ENCODE measurements at places on chromosomes 6 and 20. TPM values are rescaled to one million over a fixed set of nuclear protein-coding genes. Genes with fewer than 3 reads are reported as not detected.

GRCh38 chr6:190596-191395 is 101.5 kb upstream of the DUSP22 start:
- no peak for DNase-seq

- no peak for DNase-seq
These were observed 15.7 kb upstream of the SIRT5 start for GRCh38 chr6:13558718-13559117.

DNA sequence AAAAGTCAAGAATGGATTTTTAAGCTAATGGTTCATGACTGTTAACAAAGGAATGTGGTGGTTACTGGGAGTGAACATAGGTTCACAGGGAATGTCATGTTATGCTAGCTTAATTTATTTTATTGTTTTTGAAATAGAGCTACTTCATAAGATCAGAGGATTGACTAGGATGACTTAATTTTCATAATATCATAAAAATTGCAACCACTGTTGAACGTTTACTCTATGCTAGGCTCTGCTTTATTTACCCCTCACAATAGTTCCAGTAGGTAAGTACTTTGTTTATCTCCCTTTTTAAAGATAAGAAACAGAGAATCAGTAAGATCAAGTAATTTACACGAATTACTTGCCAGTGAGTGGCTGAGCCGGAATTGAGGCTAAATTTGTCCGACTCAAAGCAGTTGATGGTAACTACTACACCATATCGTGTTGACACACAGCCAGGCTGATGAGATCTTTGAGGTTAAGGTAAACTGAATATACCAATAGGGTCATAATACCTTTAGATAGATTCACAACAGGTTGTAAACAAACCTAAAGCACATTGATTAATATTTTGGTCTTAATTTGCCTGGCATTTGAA is 194.6 kb upstream of the CITED2 start:
- peak; percentile 68 for DNase-seq

GRCh38 chr6:169252505-169253189 is 999 bp downstream of the THBS2 start:
- DNase-seq: no peak

GRCh38 chr6:16406966-16407365 is 168.6 kb downstream of the GMPR start:
- no peak for DNase-seq

DNA sequence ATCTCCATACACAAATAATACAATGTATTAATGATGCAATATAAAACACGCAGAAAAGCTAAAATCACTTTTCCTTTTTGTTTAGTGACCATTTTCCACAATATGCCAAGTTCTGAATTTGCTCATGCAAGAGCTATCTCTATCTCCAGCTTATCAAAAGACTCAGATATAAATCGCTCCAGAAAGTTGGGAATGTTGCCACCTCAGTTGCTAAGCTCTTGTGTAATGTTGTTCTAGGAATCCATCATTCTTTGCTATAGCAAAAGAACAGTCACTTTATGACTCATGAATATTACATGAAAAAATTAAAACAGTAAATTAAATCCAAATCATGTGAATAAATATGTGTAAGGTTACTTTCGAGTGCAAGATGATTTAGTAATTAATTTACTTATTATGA is 8.7 kb downstream of the PLAGL1 start:
- peak; percentile 11 for DNase-seq

GRCh38 chr20:57803508-57804005 is 93.7 kb upstream of the PMEPA1 start:
- no peak for DNase-seq

DNA sequence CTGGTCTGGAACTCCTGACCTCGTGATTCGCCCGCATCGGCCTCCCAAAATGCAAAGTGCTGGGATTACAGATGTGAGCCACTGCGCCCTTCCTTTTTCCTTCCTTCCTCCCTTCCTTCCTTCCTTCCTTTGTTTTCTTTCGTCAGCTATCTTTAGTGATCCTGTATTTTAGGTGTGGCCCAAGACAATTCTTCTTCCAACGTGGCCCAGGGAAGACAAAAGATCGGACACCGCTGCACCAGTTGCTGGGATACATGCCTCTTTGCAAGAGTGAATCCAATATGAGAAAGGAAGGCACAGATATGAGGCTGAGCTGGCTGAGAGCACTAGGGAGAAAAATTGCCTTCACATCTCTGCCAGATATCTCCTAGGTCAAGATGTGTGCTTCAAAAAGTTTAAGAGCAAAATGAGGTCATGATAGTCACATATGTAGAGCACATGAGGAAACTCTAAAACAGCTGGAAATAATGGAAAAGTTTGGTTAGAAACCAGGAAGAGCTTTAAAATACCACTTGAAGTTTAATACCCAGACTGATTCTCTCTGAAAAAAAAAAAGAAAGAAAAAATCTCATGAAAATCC is 41.8 kb downstream of the OR2B2 start:
- DNase-seq: no peak

DNA sequence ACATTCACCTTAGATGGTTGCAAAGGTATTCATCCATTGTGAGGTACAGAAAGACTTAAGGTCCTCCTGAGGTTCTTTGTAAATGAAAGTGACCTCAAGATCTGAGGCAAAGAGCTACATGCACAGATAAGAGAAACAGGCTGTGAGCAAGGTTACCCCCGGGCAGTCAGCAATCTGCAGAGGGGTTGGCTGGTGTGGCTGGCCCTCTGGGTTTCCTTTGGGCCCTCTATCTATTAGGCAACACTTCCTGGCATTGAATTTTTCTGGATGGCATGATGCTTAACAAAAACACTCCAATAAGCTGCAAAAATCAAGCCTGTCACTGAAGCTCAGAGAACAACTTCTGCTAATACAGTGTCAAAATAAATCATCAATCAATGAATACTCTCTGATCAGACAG is 48.9 kb upstream of the RALGAPA2 start:
- no peak for DNase-seq

DNA sequence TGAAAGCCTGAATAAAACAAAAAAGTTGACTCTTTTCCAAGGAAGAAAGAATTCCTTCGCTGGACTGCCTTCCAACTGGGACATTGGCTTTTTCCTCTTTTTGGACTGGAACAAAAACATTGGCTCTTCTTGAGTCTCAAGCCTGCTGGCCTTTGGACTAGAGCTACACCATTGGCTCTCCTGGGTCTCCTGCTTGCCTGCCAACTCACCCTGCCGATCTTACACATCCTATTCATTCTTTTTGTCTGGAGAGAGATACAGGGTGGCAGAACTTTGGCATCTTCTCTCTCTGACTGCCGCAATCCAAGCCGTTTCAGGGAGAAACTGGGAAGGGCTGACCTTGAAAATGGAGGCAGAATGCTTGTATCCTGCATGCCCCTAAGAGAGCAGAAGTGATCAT is 20.2 kb downstream of the DDO start:
- no peak for DNase-seq

GRCh38 chr6:2966347-2966746 is 5.0 kb downstream of the SERPINB6 start:
- no peak for DNase-seq

- no peak for DNase-seq
These were observed 235.9 kb upstream of the SUPT3H start for GRCh38 chr6:45613656-45614055.

GRCh38 chr6:25608558-25609174 is 43.3 kb upstream of the SCGN start:
- DNase-seq: no peak

DNA sequence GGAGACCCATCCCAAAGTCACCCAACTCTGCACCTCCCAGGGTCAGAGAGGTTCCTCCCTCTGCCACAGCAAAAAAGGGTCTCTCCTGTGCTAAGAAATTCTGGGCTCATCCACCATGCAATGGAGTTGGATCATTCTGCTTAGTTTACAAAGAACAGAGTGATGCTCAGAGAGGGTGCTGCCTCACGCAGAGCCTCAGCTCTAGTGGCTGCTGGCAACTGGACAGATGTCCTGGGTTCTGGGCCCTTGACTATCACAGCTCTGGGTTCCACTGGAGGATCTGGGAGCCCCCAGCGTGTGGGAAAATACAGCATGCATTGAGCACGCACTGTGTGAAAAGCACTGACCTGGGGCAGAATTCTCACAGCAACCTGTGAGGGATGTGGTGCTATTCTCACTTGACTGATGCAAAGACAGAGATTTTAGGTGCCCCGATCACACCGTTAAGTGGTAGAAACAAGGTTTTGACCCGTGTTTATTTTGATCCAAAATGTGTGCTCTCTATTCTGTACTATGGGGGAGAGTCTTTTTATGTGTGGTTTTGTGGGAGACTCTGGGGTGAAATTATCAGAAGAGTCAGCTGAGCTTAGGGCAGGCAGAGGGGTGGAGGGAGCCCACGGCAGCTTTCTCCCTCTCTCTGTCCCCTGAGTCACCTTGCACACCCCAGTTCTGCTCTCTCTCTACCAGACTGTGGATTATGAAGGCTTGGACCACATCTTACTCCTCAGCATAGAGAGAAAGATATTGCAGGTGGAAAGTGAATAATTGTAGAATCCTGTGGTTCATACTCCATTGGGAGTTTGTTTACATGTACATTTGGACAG is 19.9 kb downstream of the TREML4 start:
- DNase-seq: no peak

GRCh38 chr6:113873043-113873667 is 16.0 kb downstream of the MARCKS start:
- DNase-seq: no peak

DNA sequence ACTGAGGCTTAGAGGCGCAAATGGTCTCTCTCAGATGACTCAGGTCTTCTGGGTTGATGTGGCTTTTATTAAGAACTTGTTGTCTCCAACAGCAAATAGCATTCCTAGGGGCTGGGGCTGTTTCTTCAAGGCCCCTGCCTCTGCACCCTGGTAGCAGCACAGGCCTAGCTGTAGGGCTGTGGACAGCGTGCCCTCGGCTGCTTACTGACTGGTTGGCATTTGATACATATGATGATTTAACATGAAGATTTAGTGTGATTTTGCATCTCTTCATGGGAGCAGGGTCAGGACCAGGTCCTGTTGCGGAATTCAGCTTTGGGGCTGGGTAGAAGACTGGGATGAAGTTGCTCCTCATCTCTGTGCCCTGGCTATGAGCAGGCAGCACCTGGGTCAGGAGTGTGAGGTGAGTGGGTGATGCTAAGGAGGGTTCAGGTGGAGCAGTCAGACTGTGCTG is 24.3 kb upstream of the IER3 start:
- DNase-seq: peak; percentile 48

DNA sequence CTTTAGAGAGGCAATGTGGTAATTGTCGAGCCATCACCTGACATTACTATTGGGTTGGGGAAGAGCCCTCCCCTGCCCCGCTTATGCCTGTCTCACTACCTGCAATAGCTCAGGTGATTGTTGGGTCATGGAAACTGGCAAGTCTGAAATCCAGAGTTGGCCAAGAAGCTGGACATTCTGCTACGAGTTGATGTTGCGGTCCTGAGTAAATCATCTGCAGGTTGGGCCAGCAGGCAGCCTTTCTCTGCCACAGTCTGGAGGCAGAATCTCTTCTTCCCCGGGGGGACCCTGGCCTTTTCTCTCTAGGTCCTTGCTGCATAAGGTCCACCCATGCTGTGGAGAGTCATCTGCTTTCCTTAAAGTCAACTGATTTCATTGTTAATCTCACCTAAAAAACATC is 142.4 kb downstream of the THBS2 start:
- no peak for DNase-seq

GRCh38 chr6:66065313-66065712 is 358.3 kb upstream of the EYS start:
- DNase-seq: no peak

DNA sequence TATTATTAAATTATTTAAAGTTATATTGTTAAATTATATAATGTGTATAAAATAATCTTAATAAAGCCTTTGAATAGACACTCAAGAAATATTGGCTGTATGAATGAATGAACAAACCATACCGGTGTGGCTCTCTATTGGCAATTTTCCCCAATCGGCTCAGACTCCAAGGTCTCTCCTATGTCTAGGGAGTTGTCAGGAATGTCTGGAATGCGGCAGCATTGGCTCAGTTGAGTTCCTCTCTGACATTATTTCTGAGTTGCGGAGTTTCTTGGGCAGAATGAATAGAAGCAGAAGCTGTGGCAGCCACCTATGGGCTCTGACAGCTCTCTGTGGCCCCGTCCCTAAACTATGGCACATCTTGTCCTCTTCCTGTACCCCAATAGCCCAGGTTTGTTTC is 111.0 kb downstream of the SOBP start:
- DNase-seq: peak; percentile 66

DNA sequence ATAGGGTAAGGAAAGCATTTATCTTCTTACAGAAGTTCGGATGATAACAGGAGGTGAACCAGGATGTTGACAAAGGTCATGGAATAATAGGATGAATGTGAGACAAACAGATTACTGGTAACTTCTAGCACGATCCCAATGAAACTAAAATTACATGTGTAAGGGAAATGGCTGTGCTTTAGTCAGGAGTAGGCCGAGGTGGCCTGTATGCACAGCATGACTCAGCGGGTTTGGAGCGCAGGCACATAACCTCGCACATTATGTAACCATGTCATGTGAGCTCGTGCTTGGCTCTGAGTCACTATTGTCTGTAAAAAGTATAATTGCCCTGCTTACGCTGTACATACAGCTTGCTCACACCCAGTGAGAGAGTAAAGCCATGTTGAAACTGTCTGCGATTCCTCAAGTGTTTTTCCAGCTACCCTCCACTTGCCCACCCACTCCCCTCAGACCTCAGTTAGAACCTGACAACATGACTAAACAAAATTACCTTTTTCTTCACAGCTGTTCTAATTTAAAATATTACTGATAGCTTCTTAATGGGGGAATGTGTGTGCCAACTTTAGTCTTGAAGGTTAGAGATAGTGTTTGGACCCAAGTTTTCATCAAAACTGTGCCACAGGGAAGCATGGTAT is 8.2 kb downstream of the CYB5R4 start:
- peak; percentile 97 for DNase-seq

- peak; percentile 42 for DNase-seq
These were observed 675.7 kb upstream of the AGPAT4 start for GRCh38 chr6:161949531-161949930.

GRCh38 chr6:34709386-34709785 is 12.8 kb upstream of the ILRUN start:
- peak; percentile 48 for DNase-seq

GRCh38 chr20:43375591-43375990 is 82.1 kb upstream of the SRSF6 start:
- DNase-seq: no peak

DNA sequence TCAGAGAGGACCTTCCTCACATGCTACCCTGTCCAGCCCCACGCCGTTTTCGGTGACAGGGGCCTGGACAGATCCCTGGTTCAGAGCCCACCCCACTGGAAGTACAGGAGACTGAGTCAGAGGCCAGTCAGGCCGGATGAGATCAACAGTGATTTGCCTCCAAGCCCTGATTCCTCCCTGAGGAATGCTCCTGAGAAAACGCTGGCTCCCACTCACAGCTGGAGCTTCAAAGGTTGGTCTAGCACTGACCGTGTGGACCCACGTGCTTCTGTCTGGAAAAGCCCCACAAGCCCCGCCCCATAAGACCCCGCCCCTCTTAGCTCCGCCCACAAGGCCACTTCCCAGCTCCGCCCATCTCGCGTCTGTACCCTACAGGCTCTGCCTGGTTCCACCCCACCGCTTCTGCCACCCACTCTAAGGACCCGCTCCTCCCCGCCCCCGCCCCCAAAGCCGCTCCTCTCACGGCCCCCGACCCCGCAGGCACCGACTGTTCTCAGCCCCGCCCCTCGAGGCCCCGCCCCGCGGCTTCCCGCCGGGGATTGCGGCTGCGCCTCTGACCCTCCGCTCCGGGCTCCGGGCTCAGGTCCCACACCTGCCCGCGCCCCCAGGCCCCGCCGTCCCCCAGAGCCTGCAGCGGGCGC is 64.9 kb upstream of the BHLHE23 start:
- DNase-seq: peak; percentile 89

SCGN gene
- total RNA-seq: not detected

CFB gene
- total RNA-seq: 0.86 TPM

EBF4 gene
- total RNA-seq: 0.40 TPM

CLPSL2 gene
- total RNA-seq: not detected

BHLHE23 gene
- not detected for total RNA-seq

C6orf47 gene
- total RNA-seq: 15.9 TPM

NDUFAF4 gene
- total RNA-seq: 52.0 TPM

MOG gene
- total RNA-seq: not detected

MLIP gene
- not detected for total RNA-seq
